OCI-LY7 (cell line): ENCODE measurements at places on chromosomes 2 and 18. TPM values are rescaled to one million over a fixed set of nuclear protein-coding genes. Genes with fewer than 3 reads are reported as not detected.

GRCh38 chr2:239057533-239057932 lies 209.6 kb downstream of the TWIST2 start:
- no peak for DNase-seq

GRCh38 chr18:685438-685837 lies 27.0 kb downstream of the ENOSF1 start:
- no peak for DNase-seq

GRCh38 chr2:26988058-26988860 lies 17.8 kb downstream of the MAPRE3 start:
- no peak for DNase-seq

- no peak for DNase-seq
Measured at GRCh38 chr2:229410946-229411345, 139.9 kb upstream of the PID1 start.

GRCh38 chr2:230158468-230158867 lies 61.3 kb downstream of the SP110 start:
- no peak for DNase-seq

GRCh38 chr2:195572895-195573683 lies 83.9 kb upstream of the SLC39A10 start:
- no peak for DNase-seq

DNA sequence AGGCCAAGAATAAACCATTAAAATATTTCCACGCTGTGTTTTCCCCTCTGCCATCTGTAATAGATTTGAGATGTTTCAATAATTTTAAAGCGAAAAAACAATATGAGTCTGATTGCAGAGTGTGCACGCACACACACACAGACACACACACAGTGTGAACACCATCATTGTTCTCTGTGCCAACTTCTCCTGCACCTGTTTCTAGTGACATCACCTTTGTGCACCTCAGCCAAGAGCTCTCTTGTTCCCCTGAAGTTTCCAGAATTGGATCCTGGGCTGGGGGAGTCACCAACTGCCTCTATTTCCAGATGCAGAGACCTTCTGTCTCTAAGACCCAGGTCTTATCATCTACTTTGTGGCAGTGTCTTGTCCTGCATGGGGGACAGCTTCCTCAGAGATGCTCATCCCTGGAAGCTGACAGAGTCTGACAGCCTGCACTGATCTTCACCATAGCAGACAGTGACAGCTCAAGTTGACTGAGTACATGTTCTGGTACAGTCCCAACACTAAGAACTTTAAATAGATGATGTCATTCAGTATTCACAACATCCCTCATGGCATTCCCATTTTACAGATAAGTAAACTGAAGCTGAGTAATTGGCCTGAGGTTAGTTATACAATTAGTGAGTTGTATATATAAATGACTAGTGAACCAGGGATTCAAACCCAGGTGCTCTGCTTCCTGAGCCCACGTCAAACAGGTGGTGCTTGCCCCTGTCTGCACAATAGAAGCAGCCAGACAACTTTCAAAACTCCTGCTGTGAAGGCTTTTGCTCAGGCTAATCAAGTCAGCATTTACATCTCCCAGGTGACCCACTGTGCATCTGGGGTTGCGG lies 39.4 kb downstream of the ACOXL start:
- DNase-seq, result no peak

- DNase-seq, result no peak
Measured at GRCh38 chr2:230575642-230576324, 136.9 kb upstream of the CAB39 start.

- DNase-seq, result no peak
Measured at GRCh38 chr2:86634352-86634751, 10.7 kb upstream of the RNF103 start.

DNA sequence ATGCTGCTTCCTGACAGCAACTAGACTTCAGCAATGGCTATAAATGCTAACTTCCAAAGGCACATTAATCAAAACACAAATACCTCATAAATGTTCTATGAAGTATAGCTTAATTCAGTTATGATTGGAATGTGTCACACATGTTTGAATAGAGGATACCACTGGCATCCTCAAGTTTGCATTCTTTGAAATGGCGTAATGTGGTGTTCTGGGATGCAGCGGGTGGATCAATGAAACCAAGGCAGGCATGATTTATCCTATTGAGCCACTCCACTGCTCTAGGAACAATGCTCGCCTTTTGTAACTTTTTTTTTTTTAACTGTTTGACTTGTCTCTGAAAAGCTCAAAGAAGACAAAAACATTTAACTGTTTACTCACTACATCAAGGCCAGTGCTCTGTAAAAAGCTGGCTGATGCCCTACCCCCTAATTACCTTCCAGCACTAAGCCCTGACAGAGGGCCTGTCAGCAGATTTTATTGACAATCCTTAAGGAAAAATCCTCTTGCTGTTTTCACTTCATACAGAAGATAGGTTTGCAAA lies 278.8 kb upstream of the SESTD1 start:
- DNase-seq, result no peak

DNA sequence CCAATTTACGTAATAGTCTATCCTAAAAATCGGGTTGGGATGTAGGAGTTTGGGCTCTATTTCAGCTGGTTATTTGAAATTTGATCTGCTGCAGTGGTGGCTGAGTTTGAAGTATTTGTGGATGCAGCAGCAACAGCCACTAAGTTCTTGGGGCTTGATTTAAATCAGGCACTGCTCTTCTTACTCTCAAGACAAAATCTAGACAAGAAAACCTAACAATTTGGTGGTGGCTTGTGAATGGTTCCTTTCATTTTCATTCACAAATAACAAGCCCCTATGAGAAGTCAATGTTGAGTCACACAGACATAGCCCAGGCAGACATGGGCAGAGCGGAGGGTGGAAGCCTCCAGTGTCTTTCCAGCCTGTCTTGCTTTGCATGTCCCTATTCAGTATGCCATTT lies 199.3 kb downstream of the LTBP1 start:
- no peak for DNase-seq

DNA sequence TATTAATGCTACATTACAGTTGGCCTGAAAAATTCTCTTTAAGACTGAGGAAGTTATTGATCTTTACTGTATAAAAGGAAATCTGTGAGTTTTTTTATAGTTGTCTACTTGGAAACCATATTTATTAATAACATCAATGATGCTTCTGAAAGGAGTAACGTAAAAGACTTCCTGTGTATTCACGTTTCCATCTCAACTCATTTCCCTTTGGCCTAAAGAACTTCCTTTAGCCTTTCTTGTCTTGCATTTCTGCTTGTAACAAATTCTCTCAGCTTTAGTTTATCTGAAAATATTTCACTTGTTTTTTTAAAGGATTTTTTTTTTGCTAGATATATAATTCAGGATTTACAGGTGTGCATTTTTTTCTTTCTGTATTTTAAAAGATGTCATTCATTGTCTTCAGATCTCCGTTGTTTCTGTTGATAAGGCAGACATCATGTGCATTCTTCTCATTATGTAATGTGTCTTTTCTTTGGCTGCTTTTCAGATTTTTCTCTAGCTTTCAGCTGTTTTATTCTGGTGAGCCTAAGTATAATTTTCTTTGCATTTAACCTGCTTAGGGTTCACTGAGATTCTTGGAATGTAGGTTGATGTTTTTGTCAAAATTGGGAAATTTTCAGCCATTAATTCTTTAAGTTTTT lies 159.0 kb upstream of the DAPL1 start:
- DNase-seq, result no peak

The VSNL1 gene
- total RNA-seq, result not detected in 2 replicates

The UGT1A5 gene
- not detected in 2 replicates for total RNA-seq

The GAREM2 gene
- 0.11 TPM in 1 of 2 replicates, not detected in the other for total RNA-seq
